ENCODE measurements at places on chromosomes 6 and 20.
A peak's percentile ranks its signal among the peaks of the same experiment; 100 is the strongest.

- DNase-seq, result no peak
Measured at GRCh38 chr6:35147486-35147885, 6.3 kb upstream of the TCP11 start.

- DNase-seq, result no peak
Measured at GRCh38 chr6:160036331-160036695, 67.4 kb downstream of the IGF2R start.

DNA sequence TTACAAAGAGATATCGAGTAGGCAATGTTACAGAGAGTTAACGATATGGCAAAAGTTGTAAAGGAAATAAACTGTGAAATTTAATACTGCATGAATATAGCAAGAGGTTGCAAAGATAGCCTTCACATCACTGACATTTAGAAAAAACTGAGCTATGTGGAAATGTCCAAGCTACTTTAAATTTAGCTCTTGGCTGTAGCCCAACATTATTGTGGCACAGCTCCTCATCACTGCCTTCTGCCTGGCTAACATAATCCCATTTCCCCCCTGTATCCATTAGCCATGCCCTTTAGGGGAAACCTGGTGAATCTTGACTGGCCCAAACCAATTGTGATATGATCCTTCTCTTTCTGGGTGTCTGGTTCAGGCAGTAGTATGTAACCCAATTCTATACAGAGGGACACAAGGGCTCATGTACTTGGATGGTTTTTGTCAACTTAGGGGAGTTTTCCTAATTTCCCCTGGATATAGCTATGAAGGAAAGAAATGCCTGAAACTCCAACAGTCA lies 115.4 kb downstream of the PFDN4 start:
- DNase-seq, result no peak

DNA sequence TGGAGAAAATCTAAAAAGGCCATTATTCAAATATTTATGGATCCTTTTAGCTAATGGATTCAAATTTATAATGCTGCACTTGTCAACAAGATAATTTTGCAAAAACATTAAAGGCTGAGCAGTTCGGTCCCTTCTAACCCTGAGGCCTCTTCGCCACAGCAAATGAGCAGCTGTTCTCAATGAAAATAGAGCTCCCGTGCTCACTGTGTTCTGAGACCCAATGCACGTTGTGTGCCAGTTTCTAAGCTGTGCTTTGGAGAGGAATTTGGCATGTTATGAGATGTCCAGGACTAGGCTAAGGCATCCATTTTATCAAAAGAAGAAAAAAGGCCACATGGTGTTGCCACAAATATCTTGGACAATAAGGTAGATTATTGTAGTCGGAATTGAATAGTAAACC lies 220.1 kb upstream of the TSHZ2 start:
- no peak for DNase-seq

- DNase-seq, result no peak
Measured at GRCh38 chr6:6399568-6399967, 79.1 kb upstream of the F13A1 start.

- DNase-seq, result no peak
Measured at GRCh38 chr20:47133809-47134456, 222.6 kb downstream of the ZMYND8 start.

DNA sequence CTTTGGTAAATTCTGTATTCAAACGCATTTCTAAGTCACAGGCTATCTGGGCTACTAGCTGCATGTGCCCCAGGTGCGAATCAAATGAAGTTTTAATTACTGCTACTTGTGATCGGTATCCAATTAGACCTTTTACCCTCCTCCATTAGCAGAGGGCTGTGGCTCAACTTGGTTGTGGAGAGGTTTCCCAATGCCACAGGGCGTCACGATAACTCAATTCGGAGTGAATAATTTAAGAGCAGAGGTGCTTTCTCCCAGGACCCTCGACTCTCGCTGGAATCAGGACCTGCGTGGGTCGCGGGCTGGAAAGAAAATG lies 640 bp downstream of the SAYSD1 start:
- DNase-seq, result no peak

- no peak for DNase-seq
Measured at GRCh38 chr20:46350986-46351267, 42.6 kb upstream of the CDH22 start.

DNA sequence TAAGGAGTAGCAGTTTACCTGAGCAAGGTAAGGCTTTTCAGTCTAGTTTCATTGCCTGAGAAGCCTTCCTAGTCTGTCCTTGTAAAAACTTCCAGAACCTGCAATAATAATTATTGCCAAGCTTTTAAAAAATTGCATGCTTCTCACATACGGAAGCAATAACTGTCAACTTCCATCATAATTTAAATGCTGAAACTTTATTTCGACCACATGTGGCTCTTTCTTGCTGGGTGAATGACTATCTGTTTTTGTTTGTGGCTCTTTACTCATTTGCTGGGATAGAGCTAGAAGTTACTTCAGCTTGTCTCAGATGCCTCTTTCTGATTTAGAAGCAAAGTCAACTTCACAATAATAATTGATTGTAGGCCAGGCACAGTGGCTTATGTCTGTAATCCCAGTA lies 95.9 kb upstream of the COL21A1 start:
- DNase-seq, result no peak

DNA sequence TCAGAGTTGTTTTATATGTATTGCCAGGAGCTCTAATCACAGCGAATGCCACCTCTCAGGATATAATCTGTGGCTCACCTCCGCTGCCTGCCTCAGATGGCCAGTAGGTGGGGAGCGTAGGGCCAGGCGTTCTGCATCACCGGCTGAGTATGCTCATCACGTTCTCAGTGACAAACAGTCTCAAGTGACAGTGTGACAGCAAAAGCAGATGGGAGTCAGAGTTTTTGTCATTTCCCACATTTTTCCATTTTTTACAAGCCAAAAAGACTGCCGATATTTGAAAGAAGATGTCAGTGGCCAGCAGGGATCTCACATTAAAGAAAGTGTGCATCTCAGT lies 208.7 kb downstream of the ALDH8A1 start:
- no peak for DNase-seq

DNA sequence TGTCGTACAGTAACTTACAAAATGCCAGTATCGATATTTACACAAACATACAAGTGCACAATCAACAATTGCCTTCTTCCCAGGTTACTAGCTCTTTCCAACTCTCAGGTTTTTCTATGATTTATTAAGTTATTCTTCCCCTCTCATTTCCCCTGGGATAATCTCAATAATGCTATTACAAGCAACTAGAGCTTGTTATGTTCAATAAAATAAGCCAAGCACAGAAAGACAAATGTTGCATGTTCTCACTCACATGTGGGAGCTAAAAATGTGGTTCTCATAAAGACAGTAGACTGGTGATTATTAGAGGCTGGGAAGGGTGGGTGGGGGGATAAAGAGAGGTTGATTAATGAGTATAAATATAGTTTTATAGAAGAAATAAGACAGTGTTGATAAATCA lies 577.1 kb downstream of the HACE1 start:
- DNase-seq, result no peak

GRCh38 chr6:124963416-124963785 lies 1.2 kb downstream of the RNF217 start:
- no peak for DNase-seq

GRCh38 chr6:13526357-13526726 lies 38.9 kb upstream of the GFOD1 start:
- DNase-seq, result no peak

GRCh38 chr6:113121571-113121970 lies 735.6 kb upstream of the MARCKS start:
- DNase-seq, result no peak

DNA sequence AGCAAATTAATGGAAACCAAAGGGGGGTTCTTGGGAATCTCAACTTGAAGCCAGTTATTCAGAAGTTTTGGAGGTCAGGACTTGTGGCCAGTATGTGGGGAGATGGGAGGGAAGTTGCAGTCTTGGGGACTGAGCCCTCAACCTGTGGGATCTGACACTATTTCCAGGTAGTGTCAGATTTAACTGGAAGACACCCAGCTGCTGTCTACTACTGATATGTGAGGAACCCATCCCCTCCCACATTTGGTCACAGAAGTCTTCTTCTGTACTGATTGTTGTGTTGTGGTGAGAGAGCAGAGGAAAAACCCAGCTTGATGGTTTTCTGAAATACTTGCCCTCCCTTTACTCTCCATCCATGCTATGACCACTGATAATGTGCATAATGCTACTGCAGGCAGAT lies 134.0 kb downstream of the QRSL1 start:
- no peak for DNase-seq

- DNase-seq, result no peak
Measured at GRCh38 chr20:57198132-57199072, 68.0 kb downstream of the BMP7 start.

DNA sequence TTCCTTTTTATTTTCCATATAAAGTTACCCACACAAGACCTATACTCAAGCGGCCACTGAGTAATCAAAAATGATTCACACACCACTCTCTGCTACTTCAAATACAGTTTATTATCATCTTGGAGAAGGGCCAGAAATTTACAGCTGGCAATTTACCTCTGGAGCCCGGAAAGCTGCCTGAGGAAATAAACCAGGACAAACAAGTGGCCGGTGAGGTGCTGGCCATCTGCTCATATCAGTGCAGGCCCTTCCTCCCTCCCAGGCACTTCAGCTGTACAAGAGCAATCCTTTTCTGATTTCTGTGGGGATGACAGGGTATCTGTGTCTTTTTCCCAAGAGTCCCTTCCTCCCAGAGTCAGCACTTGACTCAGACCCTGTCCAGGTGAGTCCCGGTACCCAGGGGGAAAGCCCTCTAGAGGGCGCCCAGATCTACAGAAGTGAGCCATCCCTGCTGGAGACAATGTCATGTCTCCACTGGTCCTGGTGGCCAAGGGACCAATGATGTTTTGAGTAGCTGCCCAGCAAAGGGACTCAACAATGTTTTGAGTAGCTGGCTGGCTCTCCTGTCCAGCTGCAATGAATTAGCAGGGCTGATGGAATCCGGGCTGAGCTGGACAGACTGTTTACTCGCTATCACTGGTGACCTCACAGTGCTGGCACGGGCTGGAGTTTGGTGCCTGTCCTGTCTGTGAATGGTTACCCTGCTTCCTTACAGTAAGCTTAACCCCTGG lies 23.6 kb downstream of the LRP11 start:
- DNase-seq, result no peak

GRCh38 chr6:156098839-156099238 lies 643.2 kb upstream of the NOX3 start:
- DNase-seq, result no peak

- DNase-seq, result no peak
Measured at GRCh38 chr6:12782136-12782535, 65.6 kb downstream of the PHACTR1 start.

GRCh38 chr6:39508515-39508914 lies 186.0 kb upstream of the KCNK16 start:
- no peak for DNase-seq

GRCh38 chr20:52760791-52761190 lies 211.4 kb upstream of the TSHZ2 start:
- no peak for DNase-seq

DNA sequence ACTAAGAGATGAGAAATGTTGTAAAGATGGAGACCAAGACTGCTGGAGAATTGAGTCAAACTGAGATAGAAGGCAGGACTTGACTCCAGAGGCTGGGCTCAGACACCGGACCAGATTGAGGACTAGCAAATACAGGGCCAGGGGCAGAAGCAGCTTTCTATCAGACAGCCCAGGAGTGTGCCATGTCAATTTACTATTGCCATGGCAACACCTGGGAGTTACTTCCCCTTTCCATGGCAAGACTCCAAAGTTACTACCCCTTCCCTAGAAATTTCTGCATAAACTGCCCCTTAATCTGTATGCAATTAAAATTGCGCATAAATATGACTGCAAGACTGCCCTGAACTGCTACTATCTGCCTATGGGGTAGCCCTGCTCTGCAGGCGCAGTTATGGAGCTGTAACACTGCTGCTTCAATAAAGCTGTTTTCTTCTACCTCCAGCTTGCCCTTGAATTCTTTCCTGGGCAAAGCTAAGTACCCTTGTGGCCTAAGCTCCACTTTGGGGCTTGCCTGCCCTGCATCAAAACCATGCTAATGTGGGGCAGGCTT lies 90.1 kb upstream of the EDN1 start:
- no peak for DNase-seq

- no peak for DNase-seq
Measured at GRCh38 chr6:63644668-63645326, 9.2 kb downstream of the PHF3 start.

- DNase-seq, result no peak
Measured at GRCh38 chr6:138528137-138528536, 28.8 kb upstream of the NHSL1 start.

DNA sequence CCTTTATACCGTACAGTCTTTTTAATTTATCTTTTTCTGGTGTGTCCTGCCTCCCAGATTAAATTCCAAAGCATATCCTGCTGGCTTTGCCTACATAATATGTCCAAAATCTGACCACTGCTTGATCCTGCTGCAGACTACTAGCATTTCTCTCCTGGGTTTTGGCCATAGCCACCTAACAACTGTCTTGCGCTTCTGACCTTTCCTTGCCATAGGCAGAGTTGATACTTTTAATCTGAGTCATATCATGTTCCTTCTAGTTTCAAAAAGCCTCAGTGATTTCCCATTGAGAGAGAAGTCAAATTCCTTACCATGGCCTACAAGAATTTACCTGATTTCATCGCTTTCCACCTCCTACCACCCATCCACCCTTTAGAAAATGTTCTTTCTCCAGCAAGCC lies 104.8 kb downstream of the BCKDHB start:
- no peak for DNase-seq

DNA sequence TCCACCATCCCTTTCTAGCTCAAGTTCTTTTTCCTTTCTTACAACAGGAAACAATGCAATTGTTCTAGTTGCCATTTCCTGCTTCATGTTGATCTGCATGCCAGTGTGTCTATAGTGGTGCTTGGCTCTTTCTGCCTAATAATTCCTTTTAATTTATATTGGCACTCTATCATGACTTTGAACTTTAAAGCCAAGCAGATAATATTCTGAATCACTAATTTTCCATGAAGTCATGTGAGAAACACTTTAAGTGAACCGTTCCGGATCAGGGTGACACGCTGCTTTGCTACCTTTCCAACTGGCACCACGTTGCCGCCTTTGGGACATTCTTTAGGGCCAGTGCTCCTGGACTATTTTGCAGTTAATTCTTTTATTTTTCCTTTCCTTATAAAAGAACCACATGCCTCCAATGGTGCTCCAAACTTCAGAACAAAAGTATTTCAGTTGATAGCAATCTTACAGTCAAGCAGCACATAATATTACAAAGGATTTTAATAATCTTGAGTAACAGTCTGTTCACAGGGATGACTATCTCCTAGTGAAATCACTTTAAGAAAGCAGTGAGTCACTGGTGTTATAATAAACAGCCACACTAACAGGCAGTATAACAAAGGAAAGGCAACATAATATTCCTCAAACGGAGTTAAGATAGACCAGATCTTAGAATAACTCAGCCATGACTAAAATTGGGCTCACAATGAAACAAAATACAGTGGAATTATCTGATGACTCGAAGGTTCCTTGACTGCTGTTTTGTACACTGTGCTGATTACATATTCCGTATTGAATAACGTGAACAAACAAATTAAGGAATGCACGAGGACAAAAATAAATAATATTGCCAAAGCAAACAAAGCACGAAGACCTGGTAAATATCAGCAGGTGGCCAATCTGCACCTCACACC lies 19.0 kb upstream of the BLOC1S5 start:
- DNase-seq, result peak; percentile 83
